ENCODE measurements at places on chromosomes 16 and 17.

- DNase-seq: no peak
Observed at GRCh38 chr17:60766778-60767190, 89.1 kb downstream of the BCAS3 start.

GRCh38 chr17:15232517-15232915 lies 32.6 kb downstream of the PMP22 start:
- DNase-seq: no peak

DNA sequence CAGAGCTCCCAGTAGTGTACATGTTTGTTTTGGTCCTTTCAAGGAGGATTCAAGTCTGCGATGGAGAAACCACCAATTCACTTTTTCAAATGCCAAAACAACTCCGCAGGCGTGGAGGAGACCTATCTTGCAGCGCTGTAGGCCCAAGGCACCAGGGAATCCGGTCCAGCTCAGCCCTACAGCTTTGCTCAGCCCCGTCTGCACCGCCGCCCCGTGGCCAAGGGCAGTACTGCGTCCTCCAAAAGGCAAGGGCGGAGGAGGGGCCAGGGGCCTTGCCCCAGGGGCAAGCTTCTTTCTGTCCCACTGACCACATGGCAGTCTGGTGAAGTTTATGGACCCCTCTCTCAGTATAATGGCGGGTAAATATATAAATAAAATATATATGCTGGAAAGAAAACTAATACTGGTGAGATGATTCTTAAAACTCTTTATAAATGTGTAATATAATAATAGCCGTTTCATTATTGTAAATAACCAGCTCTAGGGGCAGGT lies 709 bp upstream of the CD300LG start:
- DNase-seq: peak; percentile 88

- DNase-seq: no peak
Observed at GRCh38 chr16:16122264-16122663, 101.0 kb downstream of the ABCC6 start.

DNA sequence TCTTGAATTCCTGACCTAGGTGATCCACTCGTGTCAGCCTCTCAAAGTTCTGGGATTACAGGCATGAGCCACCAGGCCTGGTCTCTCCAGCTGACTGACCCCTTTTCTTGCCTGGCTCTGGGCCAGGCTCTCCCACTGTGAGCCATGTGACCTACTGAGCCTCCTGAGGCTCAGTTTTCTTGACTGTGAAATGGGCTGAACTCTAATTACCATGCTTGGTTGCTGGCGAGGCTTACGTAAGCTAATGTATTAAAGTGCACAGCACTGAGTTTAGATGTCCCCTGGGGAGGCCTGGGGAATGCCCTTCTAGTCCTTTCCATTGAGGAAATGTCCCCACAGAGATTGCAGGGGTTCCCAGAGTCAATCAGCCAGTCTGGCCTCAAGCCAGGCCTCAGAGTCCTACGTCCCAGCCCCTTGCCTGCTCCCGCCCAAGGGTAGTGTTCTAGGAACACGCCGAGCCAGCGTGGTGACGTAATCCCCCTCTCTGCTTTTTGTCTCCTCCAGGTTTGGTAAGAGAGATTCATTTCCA lies 45.8 kb upstream of the LGALS9 start:
- no peak for DNase-seq

- DNase-seq: no peak
Observed at GRCh38 chr16:2482708-2483534, 8.0 kb downstream of the TBC1D24 start.

DNA sequence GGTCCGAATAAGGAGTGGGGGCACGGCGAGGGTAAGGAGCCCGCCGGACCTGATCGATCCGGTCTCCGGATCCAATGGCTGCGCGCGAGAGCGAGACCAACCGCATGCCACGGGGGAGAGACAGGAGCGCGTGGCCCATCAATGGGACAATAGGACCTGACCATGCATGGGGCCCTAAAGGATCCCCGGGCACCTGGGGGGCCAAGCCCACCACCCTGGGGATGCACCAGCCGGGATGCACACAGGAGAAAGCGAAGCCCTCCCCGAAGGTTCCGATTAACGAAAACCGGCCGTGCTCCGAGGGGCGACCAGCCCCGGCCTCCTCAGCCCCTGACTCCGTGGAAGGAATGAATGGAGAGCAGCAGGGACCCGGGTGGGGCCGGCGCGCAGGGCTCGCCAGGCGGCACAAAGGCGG lies 525 bp downstream of the JPT1 start:
- no peak for DNase-seq

GRCh38 chr16:15604460-15605440 lies 38.2 kb downstream of the MARF1 start:
- no peak for DNase-seq

- no peak for DNase-seq
Observed at GRCh38 chr16:21613361-21613760, 14.0 kb downstream of the METTL9 start.

- no peak for DNase-seq
Observed at GRCh38 chr17:55478971-55479370, 32.3 kb downstream of the SMIM36 start.

DNA sequence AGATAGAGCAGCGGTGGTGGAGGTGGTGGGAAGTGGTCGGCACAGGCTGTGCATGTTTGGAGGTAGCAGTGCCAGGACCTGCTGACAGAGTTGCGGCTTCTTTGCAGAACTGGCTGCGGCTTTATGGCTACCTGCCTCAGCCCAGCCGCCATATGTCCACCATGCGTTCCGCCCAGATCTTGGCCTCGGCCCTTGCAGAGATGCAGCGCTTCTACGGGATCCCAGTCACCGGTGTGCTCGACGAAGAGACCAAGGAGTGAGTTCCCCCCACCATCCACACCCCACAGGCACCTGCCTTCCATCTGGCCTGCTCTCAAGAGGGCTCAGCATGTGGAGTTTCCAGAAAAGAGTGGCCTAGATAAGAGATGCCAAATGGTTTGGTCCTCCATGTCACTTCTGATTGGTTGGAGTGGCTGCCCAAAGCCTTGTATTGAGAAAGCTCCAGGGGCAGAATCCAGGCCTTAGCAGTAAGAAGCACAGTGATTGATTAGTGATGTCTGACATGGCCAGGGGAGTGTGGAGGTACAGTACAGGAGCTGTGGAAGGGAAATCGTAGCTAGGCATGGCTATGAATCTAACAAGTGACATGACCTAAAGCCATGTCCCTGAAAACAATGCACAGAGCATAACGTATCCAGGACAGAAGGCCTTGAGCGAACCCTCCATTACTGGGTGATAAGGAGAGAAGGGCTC lies 12.0 kb downstream of the MMP15 start:
- no peak for DNase-seq

DNA sequence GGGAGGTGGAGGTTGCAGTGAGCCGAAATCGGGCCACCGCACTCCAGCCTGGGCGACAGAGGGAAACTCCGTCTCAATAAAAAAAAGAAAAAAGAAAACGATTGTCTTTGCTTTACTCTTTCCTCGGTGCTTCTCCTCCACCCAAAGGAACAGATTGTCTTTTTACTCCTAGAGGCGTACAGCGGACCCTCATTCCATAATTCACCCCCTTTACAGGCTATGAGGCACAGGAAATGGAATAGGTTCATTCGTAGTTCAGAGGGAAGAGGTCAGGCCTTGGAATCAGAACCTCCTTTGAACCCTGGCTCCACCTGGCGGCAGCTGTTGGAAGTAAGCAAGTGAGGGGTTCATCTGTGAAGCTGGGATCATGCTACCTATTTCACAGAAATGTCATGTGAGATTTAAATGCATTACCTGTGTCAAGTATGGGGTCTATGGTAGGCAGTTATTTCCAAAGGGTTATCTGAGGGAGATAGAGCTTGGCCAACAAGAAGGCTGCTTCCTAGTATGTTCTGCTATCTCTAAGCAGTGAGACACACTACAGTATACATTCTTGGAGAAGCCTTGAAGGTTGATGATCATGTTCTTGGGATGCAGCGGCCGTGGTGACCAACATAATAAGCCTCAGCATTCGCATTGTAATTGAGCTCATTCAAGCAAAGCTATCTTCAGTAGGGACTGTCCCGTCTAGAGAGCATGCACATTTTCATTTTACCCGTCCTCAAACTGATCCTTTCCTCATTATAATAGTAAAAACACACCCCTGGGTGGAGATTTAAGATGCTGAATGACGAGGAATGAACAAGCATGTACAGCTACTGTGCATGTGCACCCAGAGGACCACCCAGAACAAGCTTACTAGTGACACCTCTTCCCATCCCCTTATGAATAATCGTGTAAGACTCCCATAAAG lies 18.7 kb upstream of the ZNF689 start:
- DNase-seq: peak; percentile 81

DNA sequence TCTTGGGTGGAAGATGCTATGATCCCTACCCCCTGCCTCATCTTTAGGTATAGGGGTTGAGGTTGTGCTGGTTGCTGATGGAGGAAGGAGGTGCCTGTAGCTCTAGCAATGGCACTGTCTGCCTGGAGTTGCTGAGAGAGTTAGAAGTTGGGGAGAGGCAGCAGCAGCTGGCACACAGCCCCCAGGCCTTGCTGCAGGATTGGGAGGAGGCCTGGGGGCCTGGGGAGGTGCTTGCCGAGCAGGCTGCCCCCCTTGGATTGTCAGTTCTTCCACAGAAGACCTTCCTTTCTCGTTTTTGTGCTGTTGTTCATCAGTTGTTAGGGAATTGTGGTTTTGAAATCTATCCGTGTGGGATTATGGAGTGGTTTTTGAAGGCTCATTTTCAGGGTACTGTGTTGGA lies 52.9 kb downstream of the SEC14L1 start:
- no peak for DNase-seq

DNA sequence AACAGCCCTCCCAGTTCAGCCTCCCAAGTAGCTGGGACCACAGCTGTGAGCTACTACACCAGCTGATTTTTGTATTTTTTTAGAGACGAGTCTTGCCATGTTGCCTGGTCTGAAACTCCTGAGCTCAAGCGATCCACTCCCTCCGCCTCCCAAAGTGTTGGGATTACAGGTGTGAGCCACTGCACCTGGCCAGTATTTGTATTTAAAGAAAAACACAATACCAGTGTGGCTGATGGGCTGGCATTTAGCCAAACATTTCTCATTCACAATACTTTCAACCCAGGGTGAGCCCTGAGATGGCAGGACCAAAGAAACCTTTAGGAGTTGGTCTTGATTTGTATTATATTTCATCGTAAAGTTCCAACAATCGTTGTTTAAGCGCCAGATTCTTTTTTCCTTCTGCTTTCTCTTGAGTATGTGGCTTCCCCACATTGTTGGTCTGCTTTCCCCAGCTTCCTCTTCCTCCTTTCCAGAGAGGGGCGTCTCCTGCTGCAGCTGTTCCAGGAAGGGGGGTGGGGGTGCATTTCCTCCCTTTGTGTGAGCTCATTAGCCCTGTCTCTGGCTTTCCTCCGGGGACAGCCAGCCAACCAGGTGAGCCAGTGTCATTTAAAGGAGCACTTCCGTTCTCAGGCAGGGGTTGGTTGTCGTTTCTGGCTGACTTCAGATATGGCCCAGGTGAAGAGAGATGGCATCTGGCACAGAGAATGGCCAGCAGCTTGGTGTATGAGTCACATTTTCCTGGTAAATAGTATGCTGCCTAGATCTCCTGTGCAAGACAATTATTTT lies 79.9 kb downstream of the GPRC5B start:
- peak; percentile 30 for DNase-seq

GRCh38 chr16:10942352-10943063 lies at the start of gene DEXI:
TSS of gene DEXI (minus strand) at chr16:10942468. CDS start at chr16:10942005, 463 bp downstream.
- peak; percentile 92 for DNase-seq

GRCh38 chr17:63423251-63423950 lies 22.7 kb downstream of the CYB561 start:
- no peak for DNase-seq

GRCh38 chr17:78891406-78892061 lies 11.5 kb downstream of the CEP295NL start:
- no peak for DNase-seq

DNA sequence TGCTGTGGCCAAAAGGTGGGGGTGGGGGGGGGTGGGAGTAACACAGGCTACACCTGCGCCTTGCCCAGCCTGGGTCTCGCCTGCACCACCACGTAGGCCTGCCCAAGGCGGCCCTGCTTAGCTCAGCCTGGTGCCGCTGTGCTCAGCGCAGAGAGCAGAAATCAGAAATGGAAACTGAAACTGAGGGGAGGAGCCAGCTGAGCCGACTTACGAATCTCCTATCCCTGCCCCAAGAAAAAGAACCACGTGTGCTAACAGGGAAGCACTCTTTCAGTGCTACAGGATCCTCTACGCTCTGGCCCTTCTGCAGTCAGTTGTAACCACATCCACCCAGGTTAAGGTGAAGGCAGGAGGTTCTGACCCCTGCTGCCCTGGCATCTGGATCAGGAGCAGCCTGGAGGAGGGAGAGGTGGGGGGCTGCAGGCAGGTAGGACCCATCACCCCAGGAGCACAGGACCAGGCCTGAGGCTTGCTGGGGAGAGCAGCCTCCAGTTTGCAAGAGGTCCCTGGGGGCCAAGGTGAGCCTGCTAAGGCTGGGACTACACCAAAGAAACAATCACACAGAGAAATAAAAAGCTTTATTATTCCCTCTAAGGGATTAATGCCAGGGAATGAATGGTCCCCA lies at the start of gene DHX58:
Gene DHX58, minus strand, starts transcription at position 163 of the 625 bp plus-strand sequence. CDS start 822 bp downstream, outside the sequence.
- DNase-seq: peak; percentile 61

GRCh38 chr17:70181376-70181775 lies 12.0 kb downstream of the KCNJ2 start:
- DNase-seq: no peak

DNA sequence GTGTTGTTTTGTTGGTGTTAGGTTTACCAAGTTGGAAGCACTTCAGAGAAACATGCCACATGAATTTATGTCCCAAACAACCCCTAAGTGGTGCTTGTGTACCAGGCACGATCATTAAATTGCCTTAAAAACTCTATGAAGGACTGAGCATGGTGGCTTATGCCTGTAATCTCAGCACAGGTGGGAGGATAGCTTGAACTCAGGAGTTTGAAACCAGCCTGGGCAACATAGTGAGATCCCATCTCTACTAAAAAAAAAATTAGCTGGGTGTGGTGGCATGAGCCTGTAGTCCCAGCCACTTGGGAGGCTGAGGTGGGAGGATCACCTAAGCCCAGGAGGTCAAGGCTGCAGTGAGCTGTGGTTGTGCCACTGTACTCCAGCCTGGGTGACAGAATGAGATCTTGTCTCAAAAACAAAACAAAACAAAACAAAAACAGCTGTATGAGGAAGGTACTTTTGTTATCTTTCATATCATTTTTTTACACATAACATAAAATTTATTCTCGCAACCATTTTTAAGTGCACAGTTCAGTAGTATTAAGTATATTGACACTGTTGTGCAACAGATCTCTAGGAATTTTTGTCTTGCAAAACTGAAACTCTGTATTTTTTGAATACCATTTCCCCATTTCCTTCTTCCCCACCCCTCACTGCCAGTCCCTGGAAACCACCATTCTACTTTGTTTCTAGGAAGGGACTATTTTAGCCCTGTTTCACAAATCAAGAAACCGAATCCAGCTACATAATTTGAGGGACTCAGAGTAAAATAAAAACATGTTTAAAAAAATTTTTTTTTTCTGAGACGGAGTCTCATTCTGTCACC lies 14.3 kb upstream of the RBBP6 start:
- no peak for DNase-seq

GRCh38 chr17:17073030-17073564 lies 30.8 kb downstream of the MPRIP start:
- DNase-seq: no peak

- peak; percentile 91 for DNase-seq
Observed at GRCh38 chr16:88700636-88701482, 5.3 kb downstream of the RNF166 start.

GRCh38 chr17:8953156-8953885 lies 12.2 kb downstream of the PIK3R5 start:
- no peak for DNase-seq

- DNase-seq: no peak
Observed at GRCh38 chr16:57096793-57097192, 4.4 kb downstream of the CPNE2 start.

All from SJSA1 (cell line).